ENCODE measurements at places on chromosomes 2 and 18.

DNA sequence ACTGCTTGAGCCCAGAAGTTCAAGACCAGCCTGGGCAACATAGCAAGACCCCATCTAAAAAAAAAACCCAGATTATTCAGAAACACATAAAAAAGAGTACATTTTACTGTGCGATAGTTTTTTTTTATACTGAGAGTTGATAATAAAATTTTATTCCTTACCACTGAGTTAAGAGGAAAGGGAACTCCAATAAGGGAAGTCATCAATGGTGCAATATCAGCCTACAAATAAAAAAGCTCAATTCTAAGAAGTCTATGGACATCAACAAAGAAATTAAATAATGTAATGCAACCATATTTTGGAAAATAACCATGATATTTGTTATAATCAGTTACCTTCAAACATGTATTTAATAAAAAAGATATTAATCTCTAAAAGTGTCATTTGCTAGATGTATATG, 46.6 kb downstream of the PIGN start:
- DNase-seq: no peak

- DNase-seq: no peak
Observed at GRCh38 chr2:134287323-134287722, 33.5 kb downstream of the MGAT5 start.

- DNase-seq: peak; percentile 77
Observed at GRCh38 chr2:168816369-168816768, 13.9 kb downstream of the NOSTRIN start.

GRCh38 chr2:136019306-136019705, 33.9 kb upstream of the DARS1 start:
- no peak for DNase-seq

DNA sequence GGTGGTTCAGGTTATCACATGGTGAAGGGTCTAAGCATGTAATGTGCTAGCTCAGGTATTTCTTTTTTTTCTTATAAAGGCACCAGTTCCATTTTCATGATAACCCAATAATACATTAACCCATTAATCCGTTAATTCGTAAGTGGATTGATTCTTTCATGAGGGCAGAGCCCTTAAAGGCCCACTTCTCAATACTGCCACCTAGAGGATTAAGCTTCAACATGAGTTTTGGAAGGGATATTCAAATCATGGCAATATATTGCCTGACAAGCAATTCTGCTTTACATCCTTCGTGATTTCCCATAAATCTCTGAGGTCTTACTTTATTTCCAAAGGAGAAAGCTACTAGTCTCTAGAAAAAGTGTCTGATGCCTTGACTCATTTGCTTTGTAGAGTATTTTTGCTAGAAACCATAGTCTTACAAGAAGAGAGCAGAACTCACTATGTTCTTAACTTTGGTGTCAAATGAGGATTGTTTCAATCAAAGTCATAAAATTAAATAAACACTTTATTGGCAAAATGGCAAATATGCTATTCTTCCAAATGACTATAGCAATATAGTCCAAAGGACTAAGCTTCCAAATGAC, 271.3 kb downstream of the KCNS3 start:
- peak; percentile 20 for DNase-seq

DNA sequence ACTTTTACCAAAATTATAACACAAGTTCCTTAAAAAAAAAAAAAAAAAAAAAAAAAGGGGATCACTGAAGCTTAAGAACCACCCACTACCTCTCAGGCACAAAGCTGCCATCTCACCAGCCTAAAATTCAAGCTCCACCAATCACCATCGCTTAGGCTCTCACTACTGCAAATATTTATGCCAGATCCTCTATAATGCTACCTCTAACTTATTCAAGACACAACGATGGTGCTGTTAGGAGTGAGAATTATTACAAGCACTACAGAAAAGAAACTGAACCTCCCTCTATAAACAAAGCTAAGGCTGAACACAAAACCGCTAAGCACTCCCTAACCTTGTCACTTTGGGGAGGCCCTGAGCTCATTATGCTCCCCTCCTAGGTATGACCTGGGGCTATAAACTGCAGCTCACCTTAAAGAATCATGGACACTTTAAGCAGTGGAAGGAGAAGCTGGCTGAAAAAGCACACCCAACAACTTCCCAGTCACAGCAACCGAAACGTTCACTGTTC, 3.6 kb downstream of the FZD5 start:
- no peak for DNase-seq

DNA sequence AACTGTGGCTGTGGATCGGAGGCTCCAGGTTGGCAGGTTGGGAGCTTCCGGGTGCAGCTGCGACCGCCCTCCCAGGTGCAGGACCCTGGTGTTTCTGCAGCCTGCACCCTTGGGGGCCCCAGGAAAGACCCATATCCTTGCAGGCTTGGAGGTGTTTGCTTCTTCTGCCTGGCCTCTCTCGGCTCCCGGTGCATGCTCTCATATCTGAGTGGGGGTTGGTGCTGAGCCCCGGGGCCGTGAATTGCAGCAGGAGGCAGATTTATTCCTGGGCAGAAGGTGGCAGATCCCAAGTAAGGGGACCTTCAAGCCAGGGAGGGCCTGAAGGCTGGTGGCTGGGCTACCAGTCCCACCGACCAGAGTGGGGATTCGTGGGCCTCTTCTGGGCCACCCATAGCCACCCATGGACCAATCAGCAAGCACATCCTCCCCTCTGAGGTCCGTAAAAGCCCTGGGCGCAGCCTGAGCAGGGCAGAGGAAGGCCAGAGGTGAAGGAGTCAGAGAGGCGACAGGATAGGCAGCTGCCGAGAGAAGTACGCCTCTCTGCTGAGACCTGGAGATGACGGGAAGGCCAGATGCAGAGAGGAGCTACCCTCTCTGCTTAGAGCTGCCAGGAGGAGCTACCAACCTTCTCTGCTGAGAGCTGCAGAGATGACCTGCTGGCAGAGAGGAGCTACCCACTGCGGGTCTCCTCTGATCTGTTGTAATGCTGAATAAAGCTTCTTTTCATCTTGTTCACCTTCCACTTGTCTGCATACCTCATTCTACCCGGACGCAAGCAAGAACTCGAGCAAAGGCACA, 1279.0 kb upstream of the LRRTM1 start:
- no peak for DNase-seq

GRCh38 chr2:167607731-167608130, 639.7 kb downstream of the STK39 start:
- no peak for DNase-seq

DNA sequence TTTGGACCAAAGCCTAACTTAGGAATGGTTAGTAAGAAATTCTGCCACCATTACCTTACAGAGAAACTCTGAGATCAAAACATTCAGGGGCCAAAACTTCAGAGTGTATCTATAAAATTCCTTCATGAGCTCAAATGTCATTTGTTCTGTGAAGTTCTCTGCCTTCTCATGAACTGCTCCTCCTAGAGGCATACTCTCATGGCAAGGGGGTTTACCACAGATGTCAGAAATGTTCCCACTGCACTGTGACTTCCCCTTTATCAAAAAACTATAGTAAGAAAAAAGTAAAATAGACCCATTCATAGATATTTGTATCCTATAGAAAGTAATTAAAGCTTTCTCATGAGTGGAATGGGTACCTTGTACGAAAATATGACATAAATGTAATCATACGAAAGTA, 68.5 kb downstream of the USP40 start:
- no peak for DNase-seq

GRCh38 chr2:133633881-133634409, 65.7 kb upstream of the NCKAP5 start:
- DNase-seq: peak; percentile 74

- DNase-seq: no peak
Observed at GRCh38 chr2:136154384-136154783, 36.4 kb upstream of the CXCR4 start.

GRCh38 chr2:217804338-217804737, 198.5 kb downstream of the TNS1 start:
- DNase-seq: no peak

GRCh38 chr2:118177884-118178283, 89.6 kb downstream of the INSIG2 start:
- no peak for DNase-seq

GRCh38 chr2:22536133-22536532, 848.8 kb upstream of the KLHL29 start:
- DNase-seq: peak; percentile 13

GRCh38 chr18:70370762-70371733, 82.2 kb downstream of the SOCS6 start:
- DNase-seq: no peak

DNA sequence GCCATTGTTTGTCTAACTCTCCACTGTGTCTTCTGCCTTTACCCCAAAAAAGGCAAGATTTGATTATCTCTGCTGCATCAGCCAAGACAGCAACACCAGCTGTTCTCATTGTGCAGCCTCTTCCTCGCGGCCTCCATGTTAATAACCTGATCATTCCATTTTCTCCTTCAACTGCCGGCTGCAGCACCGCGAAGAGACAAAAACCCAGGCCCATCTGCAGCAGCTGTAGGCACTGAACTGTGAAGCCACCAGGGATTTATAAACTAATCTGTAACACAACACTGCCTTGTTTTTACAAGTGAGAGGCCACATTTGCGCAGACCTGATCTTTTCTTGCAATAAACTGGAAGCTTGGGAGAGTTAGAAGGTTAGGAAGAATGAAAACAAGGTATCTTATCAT, 147.8 kb downstream of the SATB2 start:
- no peak for DNase-seq

DNA sequence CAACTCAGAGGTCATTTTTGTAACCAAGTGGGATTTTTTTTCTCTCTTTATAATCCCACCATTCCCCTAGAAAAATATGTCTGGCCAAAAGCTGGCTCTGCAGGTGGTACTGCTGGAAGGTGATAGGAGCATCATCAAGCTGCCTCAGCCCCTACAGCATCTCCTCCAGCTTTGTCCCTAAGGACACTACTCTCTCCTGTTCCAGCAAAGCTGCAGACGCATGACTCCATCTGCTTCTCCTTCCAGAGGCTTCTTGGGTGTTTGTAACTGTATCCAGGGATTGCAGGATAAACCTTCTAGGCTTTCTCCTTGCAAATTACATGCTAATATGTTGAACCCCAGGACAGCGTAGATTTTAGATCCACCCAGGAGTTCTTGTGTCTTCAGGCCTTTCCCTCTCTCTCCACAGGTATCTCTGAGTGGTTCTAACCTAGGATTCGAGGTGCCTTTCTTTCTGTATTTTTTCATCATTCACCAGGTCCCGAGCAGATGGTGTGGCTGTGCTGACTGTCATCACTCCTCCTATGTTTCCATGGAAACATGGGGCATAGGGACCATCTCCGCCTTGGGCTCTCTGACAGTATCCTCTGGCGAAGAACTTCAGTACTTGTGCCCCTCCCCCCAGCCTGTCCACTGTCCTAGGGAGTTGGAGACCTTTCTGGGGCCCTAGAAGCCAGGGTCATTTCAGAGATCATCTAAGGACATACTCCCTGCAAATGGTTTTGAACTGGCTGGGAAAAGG, 34.3 kb downstream of the AFF3 start:
- DNase-seq: no peak

DNA sequence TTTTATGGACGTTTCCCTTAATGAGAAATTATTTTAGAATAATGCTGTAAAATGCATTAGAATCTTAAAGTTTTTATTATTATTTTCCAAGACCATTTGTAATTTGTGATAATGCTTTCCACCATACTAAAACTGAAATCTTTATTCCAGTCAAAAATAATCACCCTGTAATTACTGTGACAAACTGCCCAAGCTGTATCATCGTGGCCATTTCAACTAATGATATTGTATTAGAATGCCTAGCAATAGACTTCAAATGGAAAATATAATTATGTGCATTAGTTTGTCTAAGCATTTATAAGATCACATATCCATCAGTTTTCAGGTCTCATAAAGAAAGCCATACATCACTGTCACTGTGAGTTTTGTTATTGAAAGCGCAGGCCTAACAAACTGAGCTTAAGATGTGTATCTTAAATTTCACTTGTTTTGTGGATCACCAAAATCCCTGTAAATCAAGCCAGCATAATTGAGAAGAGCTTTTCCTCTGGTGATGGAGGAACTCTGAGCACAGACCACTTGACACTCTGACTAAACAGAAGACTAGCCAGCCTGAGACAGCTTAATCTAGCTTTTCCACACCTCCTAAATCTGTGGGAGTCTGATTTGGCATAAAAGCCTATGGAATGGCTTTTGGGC, 1312.2 kb upstream of the ACVR2A start:
- DNase-seq: no peak

- no peak for DNase-seq
Observed at GRCh38 chr2:30150786-30151185, 4.0 kb downstream of the YPEL5 start.

- DNase-seq: no peak
Observed at GRCh38 chr2:26609205-26609631, 31.9 kb downstream of the CIB4 start.

- no peak for DNase-seq
Observed at GRCh38 chr2:101038455-101039255, 36.6 kb downstream of the RPL31 start.

GRCh38 chr2:72150861-72151356, 3.2 kb upstream of the CYP26B1 start:
- DNase-seq: no peak

DNA sequence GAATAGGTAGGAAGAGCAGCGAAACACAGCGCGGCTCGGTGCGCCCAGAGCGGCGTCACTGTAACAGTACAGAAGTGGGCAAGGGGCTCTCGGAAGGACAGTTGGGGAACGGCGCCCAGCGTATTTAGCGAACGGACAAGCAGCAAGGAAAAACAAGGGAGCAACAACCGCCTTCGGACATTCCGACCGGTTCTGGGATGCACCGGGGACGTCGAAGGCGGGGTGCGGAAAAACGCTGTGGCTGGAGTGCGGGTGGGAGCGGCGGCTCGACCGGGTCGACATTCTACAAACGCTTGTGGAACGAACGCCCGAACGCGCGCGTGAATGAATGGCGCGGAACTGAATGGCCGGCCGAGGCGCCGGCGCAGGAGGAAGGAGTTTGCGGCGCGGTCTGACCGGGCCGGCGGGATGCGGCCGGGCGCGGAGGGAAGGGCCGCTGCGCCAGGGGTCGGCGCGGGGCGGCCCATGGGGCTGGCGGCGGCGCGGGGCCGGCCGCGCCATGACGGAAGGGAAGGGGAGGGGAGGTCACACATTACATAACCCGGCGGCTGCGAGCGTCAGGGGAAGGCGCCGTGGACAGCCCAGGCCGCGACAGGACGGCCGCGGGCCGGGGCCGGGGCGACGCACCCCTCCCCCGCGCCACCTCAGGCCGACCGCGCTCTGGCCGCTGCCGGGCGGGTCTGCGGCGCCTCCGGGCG, 605 bp downstream of the REV1 start:
- no peak for DNase-seq

- DNase-seq: no peak
Observed at GRCh38 chr2:3214065-3214464, 163.6 kb downstream of the EIPR1 start.

GRCh38 chr2:30315391-30316063, 84.2 kb downstream of the LBH start:
- DNase-seq: no peak

Measured in fibroblast of skin of left quadriceps (primary cell).